ENCODE measurements at places on chromosomes 7 and 10.

DNA sequence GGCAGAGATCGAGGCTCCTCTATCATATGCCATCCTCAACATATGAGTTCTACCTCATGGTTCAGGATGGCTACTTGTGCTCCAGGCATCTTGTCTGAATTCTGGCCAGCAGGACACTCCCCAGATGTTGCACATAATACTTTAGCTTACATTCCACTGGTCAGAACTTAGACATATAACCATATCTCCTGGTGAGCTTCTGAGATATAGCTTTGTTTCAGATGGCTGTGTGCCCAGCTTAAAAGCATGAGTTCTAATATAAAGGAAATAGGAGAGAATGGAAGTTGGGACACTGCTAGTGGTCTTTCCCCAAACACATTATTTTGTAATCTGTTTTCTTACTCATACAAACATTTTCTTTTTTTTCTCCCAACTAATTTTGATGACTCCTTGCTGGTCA, 50.8 kb upstream of the IFRD1 start:
- DNase-seq: no peak

DNA sequence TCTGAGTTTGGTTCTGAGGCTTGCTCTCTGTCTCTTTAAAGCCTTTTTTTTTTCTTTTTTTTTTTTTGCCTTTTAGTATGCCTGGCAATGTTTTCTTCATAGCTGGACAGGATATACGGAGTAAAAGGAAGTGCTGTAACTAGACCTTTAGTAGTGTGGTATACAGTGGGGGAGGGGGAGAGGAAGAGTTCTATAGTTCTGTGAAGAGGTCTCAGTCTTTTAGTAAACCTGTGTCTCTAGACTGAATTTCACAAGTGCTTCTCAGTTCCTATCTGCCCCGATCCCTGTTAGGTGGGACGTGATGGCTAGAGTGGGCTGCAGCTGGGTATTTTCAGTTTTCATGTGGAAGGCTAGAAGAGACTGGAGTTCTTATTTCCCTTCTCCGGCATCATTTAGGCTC, 3.1 kb upstream of the ABCC2 start:
- peak; percentile 87 for DNase-seq

GRCh38 chr7:111089822-111090426, 1.0 kb upstream of the LRRN3 start:
- peak; percentile 36 for DNase-seq

DNA sequence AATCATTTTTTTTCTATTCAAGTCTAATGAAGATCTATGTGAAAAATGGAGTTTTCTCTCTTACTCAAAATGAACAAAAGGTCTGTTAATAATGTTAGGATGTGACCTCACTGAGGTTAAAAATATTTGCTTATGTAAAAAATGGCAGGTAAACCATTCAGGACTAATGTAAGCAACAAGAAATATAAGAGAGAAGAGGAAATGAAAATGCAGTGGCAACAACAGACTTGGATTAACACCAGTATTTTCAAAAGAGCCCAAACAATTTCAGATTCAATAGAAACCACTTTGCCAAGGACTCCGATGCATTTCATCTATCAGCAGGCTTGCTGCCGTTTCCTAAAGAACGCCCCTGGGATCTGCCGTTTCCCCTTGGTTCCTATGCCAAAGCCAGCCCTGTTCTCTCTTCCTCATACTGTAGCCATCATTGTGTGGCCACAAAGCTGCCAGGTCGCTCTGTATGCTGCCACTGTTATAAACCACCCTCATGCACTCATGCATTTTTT, 66.4 kb downstream of the MTURN start:
- DNase-seq: no peak

DNA sequence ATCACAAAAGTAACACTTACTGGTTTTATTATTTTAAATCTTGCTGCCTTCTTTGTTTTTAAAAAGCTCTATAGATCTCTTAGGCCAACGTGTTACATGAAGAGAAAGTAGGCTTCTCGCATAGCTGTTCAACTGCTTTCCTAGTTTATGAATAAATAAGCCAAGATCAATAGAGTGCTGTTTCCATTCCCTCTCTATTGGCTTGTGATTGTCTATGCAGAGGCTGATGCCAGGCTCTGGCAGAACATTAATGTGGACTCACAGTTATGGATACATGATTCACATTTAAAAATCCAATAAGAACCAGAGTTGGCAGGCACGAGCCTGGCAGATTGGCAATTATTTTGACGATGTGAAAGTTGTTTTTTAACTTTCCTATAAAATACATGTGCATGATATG, 137.5 kb downstream of the GNAT3 start:
- no peak for DNase-seq

DNA sequence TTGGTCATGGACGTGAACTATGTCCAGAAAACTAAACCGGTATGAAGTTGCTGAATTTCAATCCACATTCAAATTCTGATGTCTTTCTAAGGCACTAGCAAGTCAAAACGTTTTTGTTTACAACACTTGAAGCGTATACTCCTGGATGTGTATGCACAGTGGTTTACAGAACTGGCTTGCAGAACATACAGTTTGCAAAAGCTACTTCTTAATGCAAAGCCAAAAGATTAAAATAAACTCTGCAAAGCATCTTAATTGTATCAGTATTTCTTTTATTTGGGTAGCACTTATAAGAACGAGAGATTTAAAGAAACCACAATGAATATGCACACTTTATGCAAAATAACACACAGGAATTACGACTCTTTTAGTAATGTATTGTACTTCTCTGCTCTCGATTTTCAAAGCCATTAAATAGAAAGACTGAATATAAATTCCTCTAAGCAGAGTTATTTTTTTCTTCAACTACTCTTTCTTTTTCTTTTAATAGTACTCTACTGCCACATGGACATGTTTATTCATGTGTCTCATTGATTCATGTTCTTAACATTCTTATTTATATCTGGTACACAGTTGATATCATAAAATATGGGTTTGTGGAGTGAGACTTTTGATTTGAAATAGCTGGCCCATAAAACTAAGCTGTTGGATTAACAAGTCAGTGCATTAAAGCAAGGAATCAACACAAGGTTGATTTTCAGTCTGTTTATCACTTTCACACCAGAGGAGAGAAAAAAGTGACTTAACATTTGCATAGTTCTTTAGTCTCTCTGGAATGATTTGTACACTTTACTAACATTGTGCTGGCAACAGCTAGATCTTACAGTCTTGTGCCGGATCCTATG, 189.4 kb upstream of the STEAP4 start:
- no peak for DNase-seq

- no peak for DNase-seq
Measured at GRCh38 chr7:50121286-50121685, 28.2 kb upstream of the ZPBP start.

GRCh38 chr7:7567898-7568531, 1.3 kb downstream of the MIOS start:
- DNase-seq: peak; percentile 7

- no peak for DNase-seq
Measured at GRCh38 chr10:124285587-124286527, 132.9 kb downstream of the OAT start.

DNA sequence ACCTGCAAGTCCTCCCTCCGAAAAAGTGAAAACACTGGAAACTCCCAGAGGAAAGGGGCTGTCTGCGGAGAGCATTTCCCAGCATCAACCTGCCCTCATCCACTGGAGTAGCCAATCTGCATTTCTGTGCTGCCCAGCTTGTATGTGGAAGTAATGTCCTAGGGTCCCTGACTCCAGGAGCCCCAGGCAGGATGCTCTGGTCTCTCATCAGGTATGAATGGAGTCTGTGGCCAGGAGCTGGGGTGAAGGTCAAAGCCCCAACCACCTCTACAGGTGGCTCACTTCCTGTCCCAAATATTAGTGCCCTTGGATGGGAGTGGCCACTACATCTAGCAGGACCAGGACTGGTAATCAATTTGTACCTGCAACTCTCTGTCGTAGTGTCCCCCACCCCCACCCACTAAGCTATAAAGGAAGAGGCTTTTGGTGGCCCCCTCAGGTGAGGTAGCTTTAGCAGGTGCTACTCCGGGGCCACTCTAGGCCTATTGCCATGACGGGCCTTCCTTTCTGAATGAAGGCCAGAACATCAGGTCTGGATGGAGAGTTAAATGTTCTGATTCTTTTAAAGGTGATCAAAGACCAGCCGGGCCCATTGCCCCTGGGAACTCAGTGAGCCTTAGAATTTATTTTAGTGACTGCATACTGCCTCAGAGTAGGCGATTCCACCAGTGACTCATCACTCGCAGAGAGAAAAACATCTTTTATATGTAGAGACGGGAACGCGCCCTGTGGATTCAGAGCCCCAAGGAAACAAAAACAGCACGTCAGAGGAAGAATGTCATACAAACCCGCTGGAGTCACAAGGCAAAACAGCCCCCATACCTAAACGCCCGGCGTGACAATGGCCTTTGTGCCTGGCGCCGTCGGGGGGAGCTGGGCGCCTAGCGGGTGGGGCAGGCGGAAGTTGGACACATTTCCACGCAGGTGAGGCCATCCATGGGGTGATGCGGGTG, 13.0 kb downstream of the EN2 start:
- DNase-seq: peak; percentile 85

- DNase-seq: no peak
Measured at GRCh38 chr10:105094048-105094447, 453.0 kb downstream of the SORCS3 start.

- DNase-seq: no peak
Measured at GRCh38 chr7:5699467-5700384, 81.7 kb downstream of the RNF216 start.

GRCh38 chr10:125955766-125956165, 59.4 kb downstream of the FANK1 start:
- peak; percentile 13 for DNase-seq

DNA sequence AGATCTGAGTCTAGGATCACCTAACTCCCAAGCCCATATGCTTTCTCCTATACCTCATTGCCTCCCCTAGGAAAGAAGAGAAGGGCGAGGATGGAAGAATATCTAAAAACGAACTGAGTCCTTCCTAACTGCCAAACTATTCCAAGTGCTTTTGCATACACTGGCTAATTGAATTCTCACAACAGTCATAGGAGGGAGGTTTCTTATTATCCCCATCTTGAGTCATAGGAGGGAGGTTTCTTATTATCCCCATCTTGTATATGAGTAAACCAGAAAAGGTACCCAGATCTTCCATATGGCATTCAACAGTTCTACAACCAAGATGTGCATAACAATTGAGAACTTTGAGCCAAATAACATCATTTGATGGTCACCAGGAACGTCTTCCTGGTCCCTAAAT, 13.1 kb upstream of the FAM204A start:
- DNase-seq: no peak

- DNase-seq: no peak
Measured at GRCh38 chr7:96508371-96508770, 186.5 kb upstream of the SLC25A13 start.

- DNase-seq: peak; percentile 51
Measured at GRCh38 chr7:135320268-135320667, 86.6 kb downstream of the STRA8 start.

GRCh38 chr7:95394370-95394769, 1.8 kb downstream of the PON3 start:
- DNase-seq: no peak

DNA sequence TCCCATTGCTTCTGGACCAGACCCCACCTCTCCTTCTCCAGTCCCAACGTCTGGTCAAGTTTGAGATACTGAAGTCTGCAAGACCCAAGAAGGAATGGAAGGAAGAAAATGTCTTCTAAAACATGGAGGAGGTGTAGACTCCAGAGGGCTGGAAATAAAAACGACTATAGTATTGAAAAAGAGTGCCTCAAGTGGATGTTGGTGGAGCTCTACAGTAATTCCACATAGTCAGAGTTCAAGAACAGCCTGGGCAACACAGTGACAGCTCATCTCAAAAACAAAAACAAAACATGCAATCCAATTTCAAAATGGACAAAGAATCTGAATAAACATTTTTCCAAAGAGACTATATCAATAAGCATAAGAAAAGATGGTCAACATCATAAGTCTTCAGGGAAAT, 2.3 kb upstream of the PCGF6 start:
- no peak for DNase-seq

GRCh38 chr7:108461840-108462239, 5.6 kb upstream of the NRCAM start:
- DNase-seq: no peak

DNA sequence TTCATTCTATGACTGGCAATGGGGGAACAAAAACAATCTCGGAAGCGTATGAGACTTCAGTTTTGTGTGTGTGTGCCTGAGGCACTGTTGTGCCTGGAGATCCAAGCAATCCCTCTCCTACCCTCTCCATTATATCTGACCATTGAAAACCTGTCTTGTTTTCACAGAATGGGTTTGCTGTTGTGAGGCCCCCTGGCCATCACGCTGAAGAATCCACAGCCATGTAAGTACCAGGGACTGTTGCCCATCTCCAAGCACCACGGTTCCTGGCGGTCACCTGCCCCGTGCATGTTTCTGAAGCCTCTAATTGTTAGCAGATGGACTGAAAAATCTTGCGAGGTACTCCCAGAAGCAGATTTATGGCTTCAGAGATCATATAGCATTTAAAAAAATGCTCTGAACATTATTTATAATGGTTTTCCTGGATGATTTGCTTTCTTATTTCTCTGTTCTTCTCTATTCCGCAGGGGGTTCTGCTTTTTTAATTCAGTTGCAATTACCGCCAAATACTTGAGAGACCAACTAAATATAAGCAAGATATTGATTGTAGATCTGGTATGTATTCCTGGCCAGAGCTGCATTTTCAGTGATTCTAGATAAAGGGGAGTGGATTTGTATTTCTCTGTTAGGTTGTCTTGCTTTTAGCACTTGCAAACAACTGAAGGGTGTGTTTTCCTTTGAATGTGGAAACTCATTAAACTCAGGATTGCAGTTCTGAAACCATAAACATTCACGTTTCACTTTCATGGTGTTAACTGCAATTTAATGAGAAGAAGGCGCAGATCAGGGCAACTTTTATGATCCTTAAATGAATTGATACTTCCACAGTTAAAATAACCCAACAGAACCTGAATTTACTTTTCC, 288.2 kb downstream of the TWIST1 start:
- DNase-seq: no peak

DNA sequence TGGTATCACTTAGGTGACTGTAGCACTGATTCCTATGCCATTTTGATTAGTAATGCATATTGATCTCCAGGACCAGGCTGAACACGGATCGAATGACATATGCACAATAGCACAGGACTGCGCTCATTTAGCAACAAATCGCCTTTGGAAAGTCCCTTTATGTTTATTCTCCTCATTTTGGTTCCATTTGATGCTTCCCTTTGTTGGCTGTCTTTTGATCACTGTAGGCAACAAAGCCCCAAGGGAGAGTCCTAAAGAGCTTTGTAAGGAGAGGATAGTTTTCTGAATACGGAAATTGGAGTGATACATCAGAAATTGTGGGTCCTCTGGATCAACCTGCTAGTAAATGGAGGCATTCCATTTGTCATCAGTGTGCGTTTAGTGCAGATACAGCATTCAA, 1111.4 kb downstream of the SORCS1 start:
- no peak for DNase-seq

GRCh38 chr7:83415840-83416239, 233.1 kb downstream of the SEMA3E start:
- no peak for DNase-seq

DNA sequence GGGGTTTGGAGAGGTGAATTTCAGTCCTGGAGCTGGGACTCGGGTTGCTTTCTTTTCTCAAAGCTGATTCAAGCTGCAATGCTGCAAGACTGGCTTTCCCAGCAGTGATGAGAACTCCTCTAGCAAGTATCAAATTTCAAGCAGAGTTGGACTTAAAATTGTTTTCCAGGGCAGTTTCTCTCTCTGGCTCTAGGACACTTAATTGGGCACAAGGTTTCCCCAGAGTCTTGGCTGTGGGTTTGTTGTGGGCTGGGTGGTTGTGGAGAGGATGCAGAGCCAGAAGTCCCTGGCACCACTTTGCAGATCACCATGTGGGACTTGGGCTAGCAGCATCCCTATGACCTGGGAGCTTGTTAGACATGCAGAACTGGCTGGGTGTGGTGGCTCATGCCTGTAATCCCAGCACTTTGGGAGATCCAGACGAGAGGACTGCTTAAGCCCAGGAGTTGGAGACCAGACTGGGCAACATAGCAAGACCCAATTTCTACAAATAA, 16.8 kb downstream of the AKR1B15 start:
- DNase-seq: no peak
